Activated T-helper 1 cell treated with Interleukin-2 at 50 U/mL for 16 hours (primary cell): ENCODE measurements at places on chromosomes 6 and 20.

DNA sequence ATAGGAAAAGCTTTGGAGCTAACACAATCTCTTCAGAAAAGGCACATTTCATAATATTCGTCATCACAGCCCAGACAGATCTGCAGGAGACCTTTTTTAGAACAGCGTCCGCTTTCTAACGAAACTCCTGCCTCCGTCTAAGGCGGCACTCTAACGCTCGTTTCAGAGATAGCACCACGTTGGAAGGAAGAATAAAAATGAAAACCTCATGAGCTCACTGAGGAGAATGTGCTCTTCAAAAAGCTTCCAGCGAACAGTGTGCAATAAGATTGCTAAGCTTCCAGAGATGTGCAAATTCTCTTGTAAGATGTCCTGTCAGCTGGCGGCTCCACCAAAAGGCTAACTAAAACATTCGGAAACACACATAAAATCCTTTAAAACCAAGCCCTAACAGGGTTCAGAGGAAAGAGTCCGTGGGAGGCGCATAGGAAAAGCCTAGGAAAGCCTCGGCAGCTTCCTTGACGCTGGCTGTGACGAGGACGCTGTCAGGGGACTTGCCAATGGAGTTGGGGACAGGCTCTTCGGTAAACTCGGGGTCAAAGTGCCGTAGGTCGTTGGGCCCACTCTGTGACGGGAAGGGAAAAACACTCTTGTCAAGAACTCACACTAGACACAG, 117.6 kb upstream of the SLC2A12 start:
- DNase-seq: no peak

DNA sequence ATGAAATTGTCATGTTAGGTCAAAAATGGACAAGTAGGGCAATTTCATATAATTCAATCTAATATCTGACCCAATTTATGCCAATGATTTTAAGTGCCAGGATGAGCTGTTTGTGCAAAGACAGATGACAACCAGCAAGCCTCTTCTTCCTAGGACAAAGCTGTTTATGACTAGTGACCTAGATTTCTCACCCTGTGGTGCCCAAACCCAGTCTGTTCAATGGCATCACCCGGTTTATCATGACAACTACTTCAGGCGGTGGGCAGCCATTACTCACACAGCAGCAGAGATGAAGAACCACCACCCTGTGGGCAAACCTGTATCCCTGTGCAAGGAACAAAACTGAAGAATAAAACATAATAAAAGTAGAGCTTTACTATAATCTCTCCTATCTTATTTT, 59.0 kb downstream of the MAP7 start:
- no peak for DNase-seq

- no peak for DNase-seq
These were observed 9.3 kb upstream of the NQO2 start for GRCh38 chr6:2990248-2990931.

GRCh38 chr20:9506280-9506821, 8.0 kb upstream of the LAMP5 start:
- DNase-seq: no peak

GRCh38 chr6:155599160-155599559, 143.5 kb upstream of the NOX3 start:
- no peak for DNase-seq

DNA sequence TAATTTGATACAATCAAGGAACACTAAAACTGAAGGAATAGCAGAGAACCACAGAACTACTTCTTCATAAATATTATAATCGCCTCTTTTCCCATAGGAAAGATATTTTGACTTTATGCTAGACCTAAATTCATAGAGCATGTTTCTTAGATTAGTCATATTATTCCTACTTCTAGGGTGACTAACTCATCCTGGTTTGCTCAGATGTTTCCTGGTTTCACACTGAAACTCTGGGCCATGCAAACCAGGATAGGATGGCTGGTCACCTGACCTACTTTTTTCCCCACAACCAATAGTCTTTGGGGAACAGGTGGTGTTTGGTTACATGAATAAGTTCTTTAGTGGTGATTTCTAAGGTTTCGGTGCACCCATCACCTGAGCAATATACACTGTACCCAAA, 42.8 kb downstream of the MMS22L start:
- DNase-seq: no peak

- peak; percentile 61 for DNase-seq
These were observed 14.7 kb downstream of the MUCL3 start for GRCh38 chr6:30955367-30956042.

DNA sequence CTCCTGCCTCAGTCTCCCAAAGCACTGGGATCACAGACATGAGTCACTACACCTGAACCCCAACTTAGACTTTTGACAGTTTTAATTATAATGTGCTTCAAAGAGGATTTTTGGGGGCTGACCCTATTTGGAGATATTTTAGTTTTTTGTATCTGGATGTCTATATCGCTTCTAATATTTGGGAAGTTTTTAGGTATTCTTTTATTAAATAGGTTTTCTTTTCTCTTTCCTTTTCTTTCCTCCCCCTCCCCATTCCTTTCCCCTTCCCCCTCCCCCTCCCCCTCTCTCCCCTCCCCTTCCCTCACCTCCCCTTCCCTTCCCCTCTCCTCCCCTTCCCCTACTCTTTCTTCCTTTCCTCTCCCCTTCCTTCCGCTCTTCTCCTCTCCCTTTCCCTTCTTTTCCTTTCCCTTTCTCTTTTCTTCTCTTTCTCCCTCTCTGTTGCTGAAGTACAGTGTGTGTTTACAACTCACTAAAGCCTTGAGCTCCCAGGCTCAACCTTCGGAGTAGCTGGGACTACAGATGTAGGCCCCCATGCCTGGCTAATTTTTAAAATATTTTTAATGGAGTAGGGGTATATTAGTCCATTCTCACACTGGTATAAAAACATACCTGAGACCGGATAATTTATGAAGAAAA, 24.4 kb upstream of the NKX2-4 start:
- no peak for DNase-seq

- DNase-seq: no peak
These were observed 32.0 kb downstream of the GNAS-AS1 start for GRCh38 chr20:58818586-58819285.
